ENCODE measurements at places on chromosomes 6 and 20.

- DNase-seq, result no peak
Measured at GRCh38 chr6:76441875-76442274, 369.4 kb upstream of the IMPG1 start.

- DNase-seq, result no peak
Measured at GRCh38 chr6:4030669-4031068, 48.3 kb downstream of the FAM217A start.

- DNase-seq, result no peak
Measured at GRCh38 chr6:16740097-16740496, 21.2 kb downstream of the ATXN1 start.

DNA sequence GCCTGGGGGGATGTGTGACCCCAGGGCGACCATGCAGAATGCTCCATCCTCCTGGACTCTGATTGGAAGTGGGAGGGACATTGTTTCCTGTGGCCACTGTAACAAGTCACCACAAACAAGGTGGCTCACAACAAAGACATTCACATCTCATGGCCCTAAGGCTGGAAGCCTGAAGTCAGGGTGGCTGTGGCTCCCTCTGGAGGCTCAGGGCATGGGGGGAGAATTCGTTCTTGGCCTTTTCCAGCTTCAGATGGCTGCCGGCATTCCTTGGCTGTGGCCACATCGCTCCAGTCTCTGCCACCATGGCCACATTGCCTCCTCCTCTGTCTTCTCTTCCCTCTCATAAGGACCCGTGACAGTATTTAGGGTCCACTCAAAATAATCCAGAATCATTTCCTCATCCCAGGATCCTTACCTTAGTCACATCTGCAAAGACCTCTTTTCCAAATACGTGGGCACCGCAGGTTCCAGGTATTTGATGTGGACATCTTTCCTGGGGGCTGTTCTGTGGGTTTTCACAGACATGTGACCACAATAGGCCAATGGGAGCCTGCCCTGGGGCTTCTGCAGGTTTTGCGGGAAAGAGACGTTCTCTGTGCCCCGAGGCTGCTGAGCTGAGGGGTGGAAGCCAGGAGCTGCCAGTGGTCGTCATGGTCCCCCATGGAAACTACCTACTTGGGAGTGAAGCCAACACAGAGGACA is 249.3 kb downstream of the PREX1 start:
- DNase-seq, result no peak

GRCh38 chr6:45896783-45897441 is 118.7 kb downstream of the CLIC5 start:
- no peak for DNase-seq

DNA sequence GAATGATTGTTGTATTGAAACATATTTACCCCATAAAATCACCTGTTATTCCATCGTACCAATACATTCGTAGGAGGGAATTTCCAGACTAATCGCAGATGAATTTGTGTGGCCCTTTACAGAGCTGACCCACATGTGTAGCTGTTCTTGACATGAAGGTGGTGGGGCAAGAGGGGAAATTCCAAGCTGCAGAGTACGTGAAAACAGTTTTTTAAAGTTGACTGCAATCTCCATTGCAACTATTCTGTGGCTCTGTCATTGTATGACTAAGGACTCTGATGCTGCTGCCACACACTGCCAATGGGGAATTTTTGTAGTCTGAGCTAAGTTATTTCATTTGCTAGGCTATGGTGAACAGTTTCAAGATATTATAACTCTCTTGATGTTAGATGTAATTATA is 46.4 kb upstream of the ADTRP start:
- no peak for DNase-seq

DNA sequence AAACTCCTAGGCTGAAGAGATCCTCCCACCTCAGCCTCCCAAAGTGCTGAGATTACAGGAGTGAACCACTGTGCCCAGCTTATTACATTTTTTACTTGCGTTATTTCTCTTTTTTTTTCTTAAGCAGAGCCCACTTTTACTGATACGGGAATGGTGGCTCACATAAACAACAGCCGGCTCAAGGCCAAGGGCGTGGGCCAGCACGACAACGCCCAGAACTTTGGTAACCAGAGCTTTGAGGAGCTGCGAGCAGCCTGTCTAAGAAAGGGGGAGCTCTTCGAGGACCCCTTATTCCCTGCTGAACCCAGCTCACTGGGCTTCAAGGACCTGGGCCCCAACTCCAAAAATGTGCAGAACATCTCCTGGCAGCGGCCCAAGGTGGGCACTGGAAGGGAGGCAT is 10.5 kb downstream of the CAPN11 start:
- DNase-seq, result no peak

DNA sequence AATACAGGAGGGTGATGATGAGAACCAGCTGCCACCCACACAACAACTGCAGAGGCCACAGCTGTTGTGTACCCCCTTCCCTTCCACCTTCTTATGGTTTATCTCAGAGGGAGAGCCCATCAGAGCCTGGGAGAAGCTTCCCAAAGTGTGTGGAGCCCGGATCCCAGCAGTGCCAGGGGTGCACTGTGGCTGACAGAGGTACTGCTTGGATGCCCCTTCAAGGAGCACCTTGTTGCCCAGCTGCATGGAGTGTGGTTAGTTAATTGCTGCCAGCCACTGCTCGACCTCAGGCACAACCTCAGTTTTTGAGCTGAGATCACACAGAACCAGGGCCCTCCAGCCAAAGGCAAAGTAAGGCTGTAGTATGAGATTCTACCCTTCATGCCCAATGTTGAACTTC is 13.0 kb downstream of the PI3 start:
- no peak for DNase-seq

DNA sequence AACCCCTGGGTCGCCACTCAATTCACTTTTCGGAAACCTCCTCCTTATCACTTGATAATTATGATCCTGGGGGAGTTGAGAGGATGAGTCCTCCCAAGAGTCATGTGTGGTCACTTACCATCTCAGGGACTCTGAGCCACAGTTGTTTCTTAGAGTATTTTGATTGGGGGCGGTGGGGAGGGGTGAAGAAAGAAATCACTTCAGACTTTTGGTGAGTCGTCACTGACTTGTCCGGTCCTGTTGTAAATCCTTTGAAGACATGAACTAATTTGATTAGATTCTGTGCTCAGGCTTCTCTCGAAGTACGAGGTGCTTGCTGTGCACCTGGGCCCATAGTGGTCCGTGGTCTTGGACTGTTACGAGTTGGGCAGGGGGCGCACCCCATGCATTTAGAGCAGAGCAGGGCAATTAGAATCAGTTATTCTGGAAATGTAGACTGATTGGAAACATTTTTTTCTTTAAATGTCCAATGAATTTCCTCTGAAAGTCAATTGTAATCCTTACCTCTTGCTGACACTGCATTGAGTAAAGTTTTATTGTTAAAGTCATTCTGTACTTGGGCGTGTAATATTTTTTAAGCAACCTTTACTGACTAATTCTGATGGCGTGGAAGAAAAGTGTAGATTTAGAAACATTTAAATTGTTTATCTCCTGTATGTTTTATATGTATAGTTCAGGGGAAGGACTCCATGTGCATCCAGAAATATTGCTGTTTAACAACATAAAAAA is 173.4 kb downstream of the SLC16A10 start:
- DNase-seq, result no peak

DNA sequence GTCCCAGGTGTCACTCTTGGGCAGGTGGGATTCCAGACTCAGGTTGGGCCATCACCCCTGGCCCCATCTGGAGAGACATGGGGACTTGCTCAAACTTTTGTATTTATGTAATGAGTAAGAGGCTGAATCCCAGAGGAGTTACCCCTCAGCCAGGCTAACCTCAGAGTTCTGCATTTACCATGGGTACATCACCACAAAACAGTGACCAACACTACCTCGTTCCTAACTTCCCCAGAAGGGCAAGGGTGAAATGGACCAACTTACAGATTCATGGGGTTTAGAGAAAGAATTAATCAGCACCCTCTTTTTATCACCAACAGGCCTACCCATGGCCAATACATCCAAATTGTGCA is 259.9 kb upstream of the MARCKS start:
- DNase-seq, result no peak

DNA sequence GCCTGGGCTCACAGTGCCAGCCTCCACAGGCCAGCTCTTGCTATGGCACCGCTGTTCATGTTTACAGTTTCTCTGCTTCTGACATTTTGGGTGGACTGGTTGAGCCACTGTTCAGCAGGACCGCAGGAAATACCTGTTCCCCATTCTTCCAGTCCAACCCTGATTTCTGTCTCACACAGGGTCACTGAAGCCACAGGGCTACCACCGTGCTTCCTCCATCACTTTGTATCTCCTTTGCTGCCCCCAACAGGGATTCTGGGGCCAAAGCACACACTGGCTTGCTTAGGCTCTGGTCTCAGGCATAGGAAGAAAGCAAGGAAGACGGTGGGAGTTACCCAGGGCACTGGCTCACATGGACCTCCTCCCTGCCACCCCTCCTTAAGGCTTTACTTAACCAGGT is 164.5 kb downstream of the UNC5CL start:
- no peak for DNase-seq

GRCh38 chr6:77454386-77454785 is 8.9 kb downstream of the HTR1B start:
- DNase-seq, result no peak

DNA sequence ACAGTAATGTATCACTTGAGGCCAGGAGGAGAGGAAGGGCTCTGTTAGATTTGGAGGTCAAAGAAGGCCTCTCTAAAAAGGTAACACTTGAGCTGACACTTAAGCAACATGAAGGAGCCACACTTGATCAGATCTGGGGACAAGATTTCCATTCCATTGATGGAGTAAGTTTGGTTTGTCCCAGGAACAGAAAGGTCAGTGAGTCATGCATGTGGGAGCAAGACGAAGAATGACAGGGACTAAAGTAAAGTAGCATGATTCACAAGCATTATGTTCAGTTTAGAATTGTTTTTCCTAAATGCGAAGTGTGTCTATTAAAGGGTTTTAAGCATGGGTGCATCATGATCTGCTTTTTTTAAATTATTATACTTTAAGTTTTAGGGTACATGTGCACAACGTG is 47.4 kb downstream of the COL21A1 start:
- DNase-seq, result no peak

DNA sequence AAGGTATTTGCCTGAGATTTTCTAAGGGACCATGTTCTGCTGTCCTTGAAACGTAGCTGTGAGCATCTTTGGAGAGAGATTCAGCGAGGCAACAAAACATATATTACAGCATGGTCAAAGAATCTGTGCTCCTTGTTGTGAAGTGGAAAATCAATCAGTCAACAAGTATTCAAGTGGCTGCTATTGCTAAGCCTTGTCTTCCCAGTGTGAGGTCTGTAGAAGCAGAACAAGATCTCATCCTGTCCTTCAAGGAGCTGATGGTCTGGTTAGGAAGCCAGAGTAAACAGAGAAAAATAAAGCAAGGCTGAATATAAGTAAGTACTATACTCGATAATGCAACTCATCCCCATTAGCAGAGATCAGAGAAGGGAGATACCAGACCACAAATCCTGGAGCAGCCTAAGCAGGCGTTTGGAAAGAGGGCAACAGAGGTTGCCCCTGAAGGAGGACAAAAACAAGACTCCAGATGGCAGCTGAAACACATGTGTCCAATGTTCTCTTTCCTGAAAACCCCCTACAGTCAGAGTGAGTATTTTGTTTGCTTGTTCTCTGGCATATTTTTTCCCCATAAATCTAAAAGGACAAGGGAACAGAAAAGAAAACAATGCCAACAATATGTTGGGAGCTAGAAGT is 392.0 kb downstream of the SYNE1 start:
- DNase-seq, result no peak

- DNase-seq, result no peak
Measured at GRCh38 chr6:37732688-37733087, 35.0 kb upstream of the MDGA1 start.

- no peak for DNase-seq
Measured at GRCh38 chr6:141963543-141964295, 169.0 kb upstream of the GJE1 start.

- DNase-seq, result no peak
Measured at GRCh38 chr20:10603971-10604864, 69.6 kb downstream of the JAG1 start.

DNA sequence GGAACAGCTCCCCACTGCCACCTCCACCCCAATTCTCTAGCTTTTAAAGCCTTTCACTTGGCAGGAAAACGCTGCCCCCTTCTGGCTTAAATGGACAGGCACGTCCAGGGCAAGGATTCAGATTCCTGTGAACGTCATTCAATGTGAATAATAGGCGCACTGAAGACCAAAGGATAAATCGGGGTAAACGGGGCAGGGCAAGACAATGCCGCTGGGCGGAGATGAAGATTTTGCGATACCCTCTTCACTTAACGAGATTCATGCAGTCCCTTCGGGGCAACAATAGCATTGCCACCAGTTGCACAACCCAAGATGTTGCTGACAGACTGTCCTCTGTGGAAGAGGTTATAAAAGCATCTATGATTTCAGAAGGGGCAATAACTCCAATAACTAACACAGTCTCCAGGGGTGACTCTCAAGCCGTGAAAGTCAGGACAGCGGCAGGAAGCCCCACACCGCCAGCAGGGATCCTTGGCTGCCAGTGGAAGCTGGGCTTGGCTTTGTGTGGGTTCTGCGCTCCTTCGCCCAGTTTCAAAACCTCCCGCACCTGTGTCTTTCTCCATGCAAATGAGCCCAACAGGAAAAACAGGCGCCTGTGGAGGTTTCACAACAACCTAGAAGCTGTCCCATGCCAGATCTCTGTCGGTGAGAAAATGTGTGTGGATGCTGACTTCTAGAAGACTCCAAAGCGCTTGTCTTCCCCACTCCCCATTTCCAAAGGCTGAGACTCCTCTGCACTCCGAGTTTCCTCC is 291.8 kb downstream of the BMP7 start:
- no peak for DNase-seq

GRCh38 chr6:19551611-19552010 is 285.6 kb upstream of the ID4 start:
- no peak for DNase-seq

GRCh38 chr20:57555457-57556184 is 5.3 kb upstream of the PCK1 start:
- DNase-seq, result no peak

Measured in cortex of kidney (tissue), 1 donor.